ENCODE measurements at places on chromosomes 2 and 18.

DNA sequence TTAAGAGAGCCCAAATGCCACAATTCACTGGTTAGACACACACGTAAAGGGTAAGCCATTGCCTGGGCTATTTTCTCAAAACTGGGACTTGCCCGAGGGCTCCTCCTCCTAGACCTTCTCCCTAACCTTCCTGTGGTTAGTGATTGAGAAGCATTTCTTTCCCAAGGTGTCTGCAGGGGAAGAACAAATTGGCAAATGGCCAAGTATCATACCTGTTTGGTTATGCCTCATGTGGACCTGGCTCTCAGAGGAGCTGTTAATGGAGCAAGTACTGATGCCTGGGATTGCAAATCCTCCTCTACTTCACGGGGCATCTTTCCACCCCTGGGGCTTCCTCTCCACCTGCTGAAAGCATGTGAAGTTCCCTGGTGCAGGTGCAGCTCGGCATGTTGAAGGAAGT, 187.5 kb upstream of the CYRIA start:
- DNase-seq: no peak

DNA sequence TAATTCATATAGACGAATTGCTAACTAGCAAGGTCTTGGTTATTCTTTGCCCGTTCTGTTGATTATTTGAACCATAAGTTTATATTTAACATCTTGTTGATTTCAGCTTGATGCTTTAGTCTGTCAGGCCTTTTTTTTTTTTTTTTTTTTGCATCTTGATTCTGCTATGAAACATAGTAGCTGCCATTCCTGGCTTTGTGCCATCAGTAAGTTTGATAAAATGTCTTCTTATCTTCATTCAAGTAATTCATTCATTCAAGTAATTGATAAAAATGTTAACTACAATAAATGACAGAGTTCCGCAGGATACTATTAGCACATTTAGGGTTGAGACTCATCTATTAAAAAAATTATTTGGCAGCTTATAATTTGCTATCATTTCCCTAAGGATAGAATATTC, 134.7 kb downstream of the LYPD6B start:
- no peak for DNase-seq

- no peak for DNase-seq
These were observed 41.0 kb upstream of the ACTR3 start for GRCh38 chr2:113848758-113849415.

- no peak for DNase-seq
These were observed 241.9 kb downstream of the BCL11A start for GRCh38 chr2:60311524-60311923.

- no peak for DNase-seq
These were observed 127.5 kb downstream of the NFATC1 start for GRCh38 chr18:79523206-79523735.

DNA sequence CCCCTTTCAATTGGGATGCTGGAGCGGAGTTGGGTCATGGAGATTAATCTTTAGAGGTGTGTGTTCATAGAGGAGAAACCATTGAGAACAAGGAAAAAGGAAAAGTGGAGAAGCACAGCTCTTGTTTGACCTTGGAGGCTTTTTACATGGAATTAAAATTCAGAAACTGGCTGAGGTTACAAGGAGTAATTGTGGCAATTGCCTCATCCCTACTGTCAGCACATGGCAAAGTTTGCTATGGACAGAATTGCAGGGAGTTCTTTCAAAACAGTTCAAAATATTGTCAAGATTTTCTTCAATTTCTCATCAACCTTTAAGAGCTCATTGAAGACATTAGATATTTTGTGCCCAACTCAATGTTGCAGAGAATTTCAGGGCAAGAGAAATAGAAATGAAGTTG, 232.7 kb downstream of the SLC8A1 start:
- no peak for DNase-seq

GRCh38 chr2:242013771-242014170, 144.2 kb downstream of the RTP5 start:
- no peak for DNase-seq

GRCh38 chr18:9608298-9608697, 6.1 kb downstream of the PPP4R1 start:
- no peak for DNase-seq
